ENCODE measurements at places on chromosomes 5 and 9. TPM values are rescaled to one million over a fixed set of nuclear protein-coding genes. Genes with fewer than 3 reads are reported as not detected.

The ARSI gene
- total RNA-seq: not detected

The SLC36A3 gene
- total RNA-seq: not detected

The TAF11L10 gene
- not detected for total RNA-seq

The EGFLAM gene
- not detected for total RNA-seq

The KCNT1 gene
- not detected for total RNA-seq

The MARCOL gene
- not detected for total RNA-seq

The TUBB4B gene
- total RNA-seq: 264 TPM

- H3K27ac ChIP-seq: no peak overlapping the region
- no peak for DNase-seq
- no peak overlapping the region for H3K4me3 ChIP-seq
- no peaks in the 10 kb centered on the region for H3K36me3 ChIP-seq
Observed at GRCh38 chr9:116549786-116550660, 137.1 kb upstream of the TRIM32 start.

GRCh38 chr9:90552317-90552716, 90.3 kb downstream of the DIRAS2 start:
- H3K27me3 ChIP-seq: peaks cover 9% of the 10 kb centered on the region
- no peak overlapping the region for H3K27ac ChIP-seq
- DNase-seq: no peak
- H3K36me3 ChIP-seq: no peaks in the 10 kb centered on the region
- no peaks in the 10 kb centered on the region for H3K4me1 ChIP-seq

GRCh38 chr9:132639322-132639721, 30.5 kb downstream of the DDX31 start:
- peaks cover 62% of the 10 kb centered on the region for H3K36me3 ChIP-seq
- no peaks in the 10 kb centered on the region for H3K27me3 ChIP-seq
- no peak for DNase-seq
- H3K4me1 ChIP-seq: no peaks in the 10 kb centered on the region
- H3K4me3 ChIP-seq: no peak overlapping the region
- H3K27ac ChIP-seq: no peak overlapping the region

- peaks cover 1% of the 10 kb centered on the region for H3K36me3 ChIP-seq
- peaks cover 2% of the 10 kb centered on the region for H3K27me3 ChIP-seq
- H3K4me1 ChIP-seq: no peaks in the 10 kb centered on the region
- H3K27ac ChIP-seq: no peak overlapping the region
- DNase-seq: no peak
Observed at GRCh38 chr9:95055851-95056551, 261.5 kb downstream of the FANCC start.

GRCh38 chr9:13719446-13719845, 440.0 kb upstream of the MPDZ start:
- no peak for DNase-seq
- no peaks in the 10 kb centered on the region for H3K36me3 ChIP-seq
- no peak overlapping the region for H3K27ac ChIP-seq
- no peaks in the 10 kb centered on the region for H3K27me3 ChIP-seq
- H3K4me3 ChIP-seq: no peak overlapping the region

DNA sequence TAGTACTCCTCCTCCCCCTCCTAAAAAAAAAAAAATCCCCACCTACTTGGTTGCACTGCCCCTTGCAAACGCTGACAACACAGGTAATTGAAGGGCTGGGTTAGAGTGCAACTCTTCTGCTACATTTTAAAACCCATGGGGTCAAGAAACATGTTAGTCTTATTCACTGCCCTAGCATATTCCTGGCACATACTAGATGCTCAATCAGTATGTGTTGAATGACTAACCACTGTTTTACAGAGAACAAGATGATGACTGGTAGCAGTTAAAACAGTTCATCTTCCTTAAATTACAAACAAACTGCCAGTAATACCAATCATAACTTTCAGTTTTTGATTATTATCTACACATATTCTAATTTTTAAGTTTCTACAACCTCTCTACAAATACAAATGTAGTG, 124.4 kb downstream of the NFIB start:
- H3K4me3 ChIP-seq: no peak overlapping the region
- no peak for DNase-seq
- no peaks in the 10 kb centered on the region for H3K27me3 ChIP-seq
- no peak overlapping the region for H3K27ac ChIP-seq
- no peaks in the 10 kb centered on the region for H3K36me3 ChIP-seq
- H3K4me1 ChIP-seq: no peaks in the 10 kb centered on the region

- peak overlapping the region; percentile 22 for H3K4me3 ChIP-seq
- peaks cover 56% of the 10 kb centered on the region for H3K36me3 ChIP-seq
- H3K4me1 ChIP-seq: peaks cover 55% of the 10 kb centered on the region
- no peak for DNase-seq
Observed at GRCh38 chr5:80152778-80153177, 103.1 kb downstream of the SERINC5 start.

DNA sequence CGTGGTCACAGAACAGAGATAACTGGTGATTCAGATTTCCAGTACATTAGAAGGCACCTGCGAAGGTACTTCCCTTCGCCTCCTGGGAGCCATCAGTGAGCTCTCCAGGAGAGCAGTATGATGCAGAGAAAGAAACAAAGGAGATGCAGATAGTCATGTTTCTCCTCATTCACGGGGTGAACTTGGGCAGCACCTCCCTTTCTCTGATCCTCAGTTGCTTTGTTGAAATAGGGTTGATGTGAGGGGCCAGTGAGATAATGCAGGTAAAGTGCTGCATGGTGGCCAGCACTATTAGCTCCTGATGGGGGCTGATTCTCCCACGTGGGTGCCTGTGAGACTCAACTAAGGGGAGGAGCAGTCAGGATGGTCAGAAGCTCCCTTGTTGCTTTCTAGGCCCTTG, 46.6 kb upstream of the ZNF169 start:
- no peaks in the 10 kb centered on the region for H3K36me3 ChIP-seq
- peaks cover 3% of the 10 kb centered on the region for H3K4me1 ChIP-seq
- H3K27me3 ChIP-seq: peaks cover 7% of the 10 kb centered on the region
- DNase-seq: no peak
- no peak overlapping the region for H3K4me3 ChIP-seq

DNA sequence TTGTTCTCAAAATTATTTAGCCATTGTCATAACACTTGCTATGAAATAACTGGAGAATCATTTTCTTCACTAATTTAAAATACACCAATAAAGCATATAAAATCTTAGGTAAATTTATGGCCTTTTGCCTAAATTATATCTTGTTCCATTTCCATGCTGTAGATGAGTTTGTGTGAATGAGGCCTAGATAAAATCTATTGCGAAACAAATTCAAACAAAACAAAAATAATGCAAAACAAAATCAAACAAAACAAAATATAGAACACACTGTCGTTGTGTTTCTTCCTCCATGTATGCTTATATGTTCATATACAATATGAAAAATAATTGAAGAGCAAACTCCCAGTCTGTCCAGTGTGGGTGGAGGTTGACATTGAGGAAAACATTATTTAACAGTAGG, 1020.7 kb downstream of the PTPRD start:
- H3K36me3 ChIP-seq: no peaks in the 10 kb centered on the region
- H3K27me3 ChIP-seq: no peaks in the 10 kb centered on the region
- no peak overlapping the region for H3K4me3 ChIP-seq
- no peak for DNase-seq
- no peak overlapping the region for H3K27ac ChIP-seq
- no peaks in the 10 kb centered on the region for H3K4me1 ChIP-seq

DNA sequence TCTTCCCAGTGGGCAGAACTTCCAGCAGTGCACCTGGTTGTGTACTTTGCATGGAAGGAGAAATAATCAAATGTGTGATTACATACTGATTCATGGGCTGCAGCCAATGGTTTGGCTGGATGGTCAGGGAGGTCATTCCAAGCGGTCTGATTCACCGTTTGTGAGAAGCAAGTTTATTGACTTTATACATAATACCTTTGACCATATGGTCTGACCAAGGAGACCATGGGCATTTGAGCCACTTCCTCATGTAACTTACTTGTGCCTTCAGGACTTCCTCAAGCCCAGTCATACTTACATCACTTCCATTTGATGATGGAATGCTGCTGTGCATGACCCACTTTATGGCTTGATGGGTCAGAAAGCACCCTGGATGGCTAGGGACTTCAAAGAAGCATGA, 41.1 kb downstream of the DAP start:
- no peaks in the 10 kb centered on the region for H3K27me3 ChIP-seq
- H3K4me3 ChIP-seq: no peak overlapping the region
- DNase-seq: no peak

- no peaks in the 10 kb centered on the region for H3K27me3 ChIP-seq
- H3K4me3 ChIP-seq: no peak overlapping the region
- H3K27ac ChIP-seq: no peak overlapping the region
- H3K4me1 ChIP-seq: peaks cover 11% of the 10 kb centered on the region
- no peaks in the 10 kb centered on the region for H3K36me3 ChIP-seq
Observed at GRCh38 chr9:134189470-134190231, 25.3 kb upstream of the RNU6ATAC start.

GRCh38 chr5:122258241-122258640, 53.8 kb upstream of the SNCAIP start:
- H3K36me3 ChIP-seq: no peaks in the 10 kb centered on the region
- no peak overlapping the region for H3K4me3 ChIP-seq
- H3K27ac ChIP-seq: no peak overlapping the region
- no peak for DNase-seq

GRCh38 chr9:74078647-74079046, 418.5 kb upstream of the RORB start:
- no peaks in the 10 kb centered on the region for H3K4me1 ChIP-seq
- no peak for DNase-seq
- H3K27ac ChIP-seq: no peak overlapping the region
- no peaks in the 10 kb centered on the region for H3K36me3 ChIP-seq

DNA sequence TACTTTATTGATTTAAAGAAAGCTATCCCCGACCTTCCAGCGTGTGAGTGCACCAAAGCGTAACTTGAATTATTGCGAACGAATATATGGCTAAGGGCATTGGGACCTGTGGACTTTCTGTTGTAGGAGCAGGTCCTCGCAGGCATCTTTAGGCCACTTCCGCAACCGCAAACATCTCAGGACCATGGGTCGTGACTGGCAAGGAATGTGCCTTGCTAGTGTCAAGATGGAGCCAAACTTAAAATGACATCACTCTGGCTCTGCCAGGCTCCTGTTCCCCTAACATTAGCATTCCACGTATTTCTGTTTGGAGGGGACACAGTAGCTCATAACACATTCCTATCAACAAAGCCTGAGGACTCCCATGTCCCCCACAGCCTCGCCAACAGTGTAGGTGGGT, 44.1 kb upstream of the OLFM1 start:
- no peaks in the 10 kb centered on the region for H3K4me1 ChIP-seq
- no peak overlapping the region for H3K27ac ChIP-seq
- H3K4me3 ChIP-seq: no peak overlapping the region
- no peaks in the 10 kb centered on the region for H3K36me3 ChIP-seq
- DNase-seq: no peak

GRCh38 chr5:68745448-68745847, 348.4 kb upstream of the SLC30A5 start:
- no peaks in the 10 kb centered on the region for H3K36me3 ChIP-seq
- no peaks in the 10 kb centered on the region for H3K4me1 ChIP-seq
- H3K27me3 ChIP-seq: no peaks in the 10 kb centered on the region
- no peak overlapping the region for H3K4me3 ChIP-seq
- no peak overlapping the region for H3K27ac ChIP-seq

- H3K4me3 ChIP-seq: no peak overlapping the region
- H3K27me3 ChIP-seq: peaks cover 10% of the 10 kb centered on the region
- H3K4me1 ChIP-seq: peaks cover 2% of the 10 kb centered on the region
- H3K27ac ChIP-seq: no peak overlapping the region
Observed at GRCh38 chr5:86968301-86968753, 299.4 kb upstream of the RASA1 start.

DNA sequence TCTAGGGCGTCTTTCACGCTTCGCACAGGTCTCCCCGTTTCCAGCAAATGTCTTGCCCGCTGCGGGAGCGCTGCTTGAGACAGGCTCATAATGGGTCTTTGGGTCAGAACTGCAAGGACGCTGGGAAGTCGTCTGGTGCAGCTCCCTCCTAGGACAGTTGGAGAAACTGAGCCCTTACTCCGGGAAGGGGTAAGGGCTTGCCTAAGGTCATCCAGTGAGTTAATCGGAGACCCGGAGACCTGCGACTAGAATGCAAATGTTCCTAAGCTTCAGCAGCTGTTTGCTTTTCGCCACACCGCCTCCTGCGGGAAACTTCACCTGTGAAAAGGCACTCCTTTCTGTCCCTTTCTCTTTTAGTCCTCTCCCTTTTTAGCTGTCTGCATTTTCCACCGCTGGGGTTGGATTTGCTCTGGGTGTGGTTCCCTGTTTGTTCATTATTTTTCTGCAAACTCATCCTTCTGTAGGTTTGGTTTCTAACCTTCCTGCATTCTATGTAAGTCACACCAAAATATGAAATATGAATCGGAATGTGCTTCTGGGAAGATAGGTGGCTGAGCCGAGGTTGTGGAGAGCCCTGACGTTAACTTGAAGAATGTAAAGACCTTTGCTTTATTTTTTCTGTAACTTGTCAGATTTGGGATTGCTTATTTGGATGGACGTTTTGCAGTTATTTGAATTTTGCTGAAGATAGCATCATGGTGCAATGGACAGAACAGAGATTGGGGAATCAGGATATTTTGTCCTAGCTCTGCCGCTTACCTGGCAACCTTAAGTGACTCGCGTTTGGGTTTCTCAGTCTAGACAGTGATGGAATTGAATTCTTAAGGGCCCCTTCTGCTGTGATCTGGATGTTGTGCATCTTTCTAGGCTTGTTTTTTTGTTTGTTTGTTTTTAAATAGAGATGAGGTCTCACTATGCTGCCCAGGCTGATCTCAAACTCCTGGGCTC, 909 bp downstream of the SLC36A1 start:
- peaks cover 22% of the 10 kb centered on the region for H3K4me1 ChIP-seq
- peak overlapping the region; percentile 93 for H3K4me3 ChIP-seq
- peak overlapping the region; percentile 88 for H3K27ac ChIP-seq
- H3K27me3 ChIP-seq: peaks cover 10% of the 10 kb centered on the region

DNA sequence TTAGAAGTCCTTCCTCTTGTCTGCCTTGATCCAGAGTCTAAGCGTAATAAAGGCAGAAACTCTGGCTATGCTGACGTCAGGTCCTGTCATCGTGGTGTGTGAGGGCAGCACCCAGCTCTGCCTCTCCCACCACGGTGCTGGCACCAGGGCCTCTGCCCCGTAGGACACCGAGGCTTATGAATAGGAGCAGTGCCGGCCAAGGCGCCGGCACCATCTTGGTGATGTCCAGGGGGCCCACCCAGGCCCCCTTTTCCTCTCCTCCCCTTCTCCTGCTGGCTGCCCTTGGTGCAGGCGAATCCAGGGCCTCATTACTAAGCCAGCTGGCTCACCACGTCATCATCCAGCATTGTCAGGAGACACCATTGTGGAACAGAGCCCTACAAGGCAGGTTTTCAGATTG, 252.3 kb downstream of the FANCC start:
- no peaks in the 10 kb centered on the region for H3K27me3 ChIP-seq
- no peak overlapping the region for H3K4me3 ChIP-seq
- peaks cover 2% of the 10 kb centered on the region for H3K36me3 ChIP-seq
- H3K27ac ChIP-seq: no peak overlapping the region

DNA sequence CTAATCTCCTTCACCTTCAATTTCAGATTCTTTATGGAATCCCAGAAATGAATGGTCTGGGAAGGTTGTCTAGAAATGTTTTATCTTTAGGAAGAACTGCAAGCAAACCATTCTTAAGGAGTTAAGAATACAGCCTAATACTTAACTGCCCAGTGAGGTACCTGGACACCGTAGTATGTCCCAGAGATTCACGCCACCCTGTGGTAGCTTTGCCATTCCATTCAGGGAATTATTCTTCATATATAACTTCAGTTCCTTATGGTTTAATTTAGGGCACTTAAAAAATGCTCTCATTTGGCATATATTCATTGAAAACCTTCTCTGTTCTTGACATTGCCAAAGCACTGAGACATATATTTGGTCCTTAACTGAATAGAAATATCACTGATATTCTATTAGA, 49.7 kb downstream of the ACTBL2 start:
- peaks cover 2% of the 10 kb centered on the region for H3K27me3 ChIP-seq
- H3K4me3 ChIP-seq: no peak overlapping the region
- H3K27ac ChIP-seq: no peak overlapping the region
- no peaks in the 10 kb centered on the region for H3K4me1 ChIP-seq

- H3K36me3 ChIP-seq: no peaks in the 10 kb centered on the region
- peak overlapping the region; percentile 4 for H3K4me3 ChIP-seq
- peak overlapping the region; percentile 39 for H3K27ac ChIP-seq
- H3K4me1 ChIP-seq: peaks cover 76% of the 10 kb centered on the region
- peak; percentile 65 for DNase-seq
Observed at GRCh38 chr9:112754578-112754977, 4.0 kb downstream of the SNX30 start.
